Foreskin keratinocyte (primary cell): ENCODE measurements at places on chromosomes 11 and 22. TPM values are rescaled to one million over a fixed set of nuclear protein-coding genes. Genes with fewer than 3 reads are reported as not detected.

DNA sequence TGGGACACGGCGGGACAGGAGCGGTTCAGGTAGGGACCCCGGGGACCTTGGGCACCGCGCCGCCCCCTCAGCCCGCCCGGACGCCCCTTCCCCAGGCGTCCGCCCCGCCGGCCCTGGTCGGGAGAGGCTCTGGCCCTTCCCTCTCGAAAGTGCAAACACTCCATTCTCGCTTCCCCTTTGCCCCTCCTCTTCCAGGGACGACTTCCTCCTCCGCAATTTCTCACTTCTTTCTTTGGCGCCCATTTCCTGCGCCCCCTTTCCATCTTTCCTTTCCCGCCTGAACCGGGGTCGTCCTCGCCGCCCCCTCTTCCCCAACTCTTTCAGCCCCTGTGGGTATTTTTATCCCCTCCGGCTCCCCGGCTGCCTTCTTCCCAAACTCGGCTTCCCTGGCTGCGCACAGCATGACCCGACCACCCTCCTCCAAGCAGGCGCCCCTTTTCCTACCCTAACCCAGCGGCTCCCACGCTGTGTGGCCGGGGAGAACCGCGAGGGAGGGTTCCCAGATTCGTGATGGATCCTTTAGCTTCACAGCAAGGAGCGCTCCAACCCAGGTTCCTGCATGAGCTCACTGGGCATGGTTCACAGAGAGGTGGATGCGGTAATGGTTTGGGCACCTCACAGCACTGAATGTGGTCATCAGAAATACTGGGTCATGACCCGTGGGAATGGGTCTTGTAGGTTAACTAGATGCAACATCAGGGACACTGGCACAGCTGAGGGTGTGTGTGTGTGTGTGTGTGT lies 689 bp downstream of the RAB39A start:
- DNase-seq, result no peak

- no peak for DNase-seq
These were observed 4.4 kb downstream of the TRIOBP start for GRCh38 chr22:37701141-37701786.

CCDC87 gene
- polyA plus RNA-seq, result 0.11 and 0.13 TPM in 2 replicates

DNA sequence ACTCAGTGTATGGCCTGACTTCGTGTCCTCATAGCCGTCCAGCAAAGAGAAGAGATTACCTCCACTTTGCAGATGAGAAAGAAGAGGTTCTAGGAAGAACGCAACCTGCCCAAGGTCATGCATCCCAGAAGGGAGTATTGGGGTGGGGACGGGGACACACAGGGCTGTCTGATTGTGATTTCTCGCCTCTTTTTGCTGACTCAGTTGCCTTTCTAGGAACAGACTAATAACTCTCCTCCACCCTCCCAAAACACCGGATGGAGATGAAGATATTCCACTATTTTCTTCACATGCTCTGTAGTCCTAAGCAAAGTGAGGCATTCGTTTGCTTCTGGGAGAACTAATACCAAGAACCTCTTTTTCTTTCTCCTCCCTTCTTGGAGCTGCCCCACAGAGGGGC lies 529.3 kb downstream of the MIAT start:
- no peak for DNase-seq

OR4P4 gene
- not detected in 2 replicates for polyA plus RNA-seq

DNA sequence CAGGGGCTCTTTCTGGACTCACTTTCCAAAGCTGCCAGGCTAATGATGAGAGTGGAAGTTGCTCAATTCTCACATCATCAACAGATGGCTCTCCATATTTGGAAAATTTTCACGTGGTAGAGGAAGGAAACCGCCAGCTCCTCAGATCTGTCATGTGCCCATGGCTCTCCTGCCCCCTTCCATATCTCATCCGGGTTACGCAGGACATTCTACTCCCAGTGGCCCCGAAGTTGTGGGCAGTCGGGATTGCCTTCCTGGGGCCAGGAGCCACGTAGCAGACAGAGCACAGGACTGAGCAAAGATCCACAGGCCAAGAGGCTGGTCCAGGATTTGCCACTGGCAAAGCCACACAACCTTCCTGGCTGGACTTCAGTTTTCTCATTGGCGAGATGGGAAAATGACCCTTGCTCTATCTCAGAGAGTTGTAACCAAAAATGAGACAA lies 38.8 kb downstream of the RPUSD4 start:
- DNase-seq, result no peak

DNA sequence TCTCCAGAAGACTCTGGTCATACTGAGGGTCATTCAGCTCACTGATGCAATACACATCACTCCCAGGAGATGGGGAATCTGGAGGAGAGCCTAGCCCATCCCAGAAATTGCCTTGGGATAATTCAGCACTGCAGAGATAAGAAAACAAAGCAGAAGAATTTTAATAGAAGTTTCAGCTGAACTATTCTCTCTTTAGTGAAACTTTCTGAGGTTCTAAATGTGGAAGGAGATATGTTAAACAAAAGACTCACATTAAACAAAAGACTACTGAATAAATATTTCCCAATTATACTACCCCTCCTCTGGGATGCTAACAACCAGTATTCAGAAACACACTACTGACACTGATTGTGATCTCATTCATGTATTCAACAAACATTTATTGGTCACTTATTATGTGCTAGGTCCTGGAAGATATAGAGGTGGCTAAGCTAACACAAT lies 47.8 kb downstream of the C2CD3 start:
- no peak for DNase-seq
